ENCODE measurements at places on chromosomes 2 and 18. TPM values are rescaled to one million over a fixed set of nuclear protein-coding genes. Genes with fewer than 3 reads are reported as not detected.

GRCh38 chr2:12087175-12087574 lies 340.7 kb downstream of the LPIN1 start:
- no peak for DNase-seq

GRCh38 chr2:240704651-240705050 lies 13.0 kb downstream of the AQP12A start:
- DNase-seq, result no peak

- DNase-seq, result peak; percentile 35
Measured at GRCh38 chr2:173109253-173110188, 33.9 kb downstream of the MAP3K20 start.

GRCh38 chr2:19844750-19845149 lies 57.0 kb downstream of the TTC32 start:
- DNase-seq, result no peak

The FAM237A gene
- total RNA-seq, result not detected

GRCh38 chr2:120132190-120132589 lies 91.0 kb downstream of the TMEM185B start:
- peak; percentile 58 for DNase-seq
